ENCODE measurements at places on chromosomes 16 and 17.

DNA sequence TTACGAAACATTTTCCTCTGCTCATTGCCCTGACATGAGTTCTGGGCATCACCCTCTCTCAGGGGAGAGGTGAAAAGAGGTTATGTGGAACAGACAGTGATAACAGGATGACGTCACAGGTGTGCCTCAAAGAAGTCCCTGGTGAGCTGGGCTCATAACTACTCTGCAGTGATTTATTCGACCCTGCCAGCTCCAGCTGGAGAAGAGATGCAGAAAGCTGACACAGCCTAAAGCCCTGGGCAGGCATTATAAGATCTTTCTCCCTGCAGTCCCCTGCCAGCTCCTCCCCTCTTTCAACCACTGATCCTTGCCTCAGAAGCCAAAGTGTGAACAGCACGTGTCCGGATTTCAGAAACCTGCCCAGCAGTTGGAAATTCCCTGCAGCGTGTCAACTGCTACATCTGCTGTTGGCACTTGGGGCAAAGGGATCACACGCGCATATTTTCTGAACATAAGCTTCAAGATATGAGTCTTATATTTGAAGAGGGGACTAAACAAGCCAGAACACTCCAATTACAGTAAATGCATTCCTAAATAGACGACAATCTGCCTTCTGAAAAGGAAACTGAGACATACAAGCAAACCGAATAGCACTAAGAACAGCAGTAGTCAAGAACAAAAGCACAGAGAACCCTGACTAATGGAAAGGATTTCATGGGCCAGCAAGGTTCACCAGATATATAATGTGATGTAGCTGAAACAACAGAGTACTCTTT lies 80.5 kb downstream of the SMG6 start:
- no peak for DNase-seq

DNA sequence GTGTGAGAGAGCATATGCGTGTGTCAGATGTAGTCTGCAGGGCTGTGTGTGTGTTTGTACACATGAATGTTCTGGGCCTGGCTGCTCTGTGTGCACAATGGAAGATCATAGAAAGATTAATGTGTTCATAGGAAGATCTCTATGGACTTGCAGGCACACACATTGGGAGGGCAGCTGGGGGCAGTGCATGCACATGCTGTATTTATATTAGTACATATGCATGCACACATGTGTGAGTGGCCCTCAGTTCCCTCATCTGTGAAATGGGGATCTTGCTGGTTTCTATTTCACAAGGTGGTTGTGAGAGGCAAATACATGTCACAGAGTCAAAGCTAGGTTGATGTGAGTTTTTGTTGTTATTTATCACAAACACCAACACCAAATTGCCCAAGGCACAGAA lies 2.1 kb downstream of the CA7 start:
- no peak for DNase-seq

DNA sequence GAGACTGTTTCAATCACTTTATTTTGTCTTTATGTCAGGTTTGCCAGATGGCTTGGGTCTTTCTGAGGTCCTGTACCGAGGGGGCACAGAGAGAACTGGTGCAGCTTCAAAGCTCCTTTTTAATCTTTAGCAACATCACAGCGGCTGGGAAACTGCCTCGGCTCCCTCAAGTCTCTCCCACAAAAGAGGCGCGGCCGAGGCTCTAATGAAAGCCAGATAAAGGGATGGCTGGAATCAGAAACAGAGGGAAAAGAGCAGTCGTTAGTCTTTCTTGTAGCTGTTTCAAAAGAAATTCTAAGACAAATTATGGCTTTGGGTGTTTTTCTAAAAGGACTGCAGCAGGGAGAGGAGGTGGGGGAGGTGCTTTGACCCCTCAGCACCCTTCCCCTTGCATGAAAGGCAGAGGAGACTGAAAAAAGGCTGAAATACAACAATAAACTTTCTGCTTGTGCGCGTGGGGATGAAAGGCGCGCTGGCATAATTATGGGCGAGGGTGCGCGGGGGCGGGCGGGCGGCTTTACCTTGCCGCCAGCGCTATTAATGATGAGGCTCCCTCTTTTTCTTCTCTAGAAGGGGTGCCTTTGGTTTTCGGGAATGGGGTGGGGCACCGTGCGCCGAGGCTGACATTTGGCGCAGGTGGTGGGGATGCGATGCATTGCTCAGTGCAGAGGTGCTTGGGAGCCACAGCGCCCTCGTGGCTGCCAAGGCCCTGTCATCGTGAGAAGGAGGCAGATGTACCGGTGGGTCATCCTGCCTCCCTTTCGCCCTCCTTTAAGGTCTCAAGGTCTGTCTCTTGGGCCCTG lies 22.3 kb upstream of the BRD7 start:
- DNase-seq = no peak

GRCh38 chr17:70569128-70569527 lies 399.8 kb downstream of the KCNJ2 start:
- no peak for DNase-seq

GRCh38 chr16:7921345-7921744 lies 588.7 kb downstream of the RBFOX1 start:
- no peak for DNase-seq

DNA sequence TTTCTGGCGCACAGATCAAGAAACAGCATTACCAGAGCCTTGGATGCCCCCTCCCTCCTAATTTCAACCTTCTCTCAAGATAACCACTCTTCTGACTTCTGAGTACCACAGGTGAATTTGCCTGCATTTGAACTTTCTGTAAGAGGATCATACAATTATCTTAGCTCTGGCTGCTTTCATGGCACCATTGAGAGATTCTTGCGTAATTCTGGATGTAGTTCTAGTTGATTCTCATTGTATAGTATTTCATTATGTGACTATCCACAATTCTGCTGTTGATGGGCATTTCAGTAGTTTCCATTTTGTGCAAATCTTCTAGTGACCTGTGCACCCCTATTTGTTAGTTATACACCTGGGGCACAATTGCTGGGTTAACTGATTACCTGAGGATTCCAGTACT lies 7.5 kb downstream of the CDH3 start:
- no peak for DNase-seq

GRCh38 chr16:72470541-72470940 lies 298.6 kb upstream of the PMFBP1 start:
- no peak for DNase-seq

DNA sequence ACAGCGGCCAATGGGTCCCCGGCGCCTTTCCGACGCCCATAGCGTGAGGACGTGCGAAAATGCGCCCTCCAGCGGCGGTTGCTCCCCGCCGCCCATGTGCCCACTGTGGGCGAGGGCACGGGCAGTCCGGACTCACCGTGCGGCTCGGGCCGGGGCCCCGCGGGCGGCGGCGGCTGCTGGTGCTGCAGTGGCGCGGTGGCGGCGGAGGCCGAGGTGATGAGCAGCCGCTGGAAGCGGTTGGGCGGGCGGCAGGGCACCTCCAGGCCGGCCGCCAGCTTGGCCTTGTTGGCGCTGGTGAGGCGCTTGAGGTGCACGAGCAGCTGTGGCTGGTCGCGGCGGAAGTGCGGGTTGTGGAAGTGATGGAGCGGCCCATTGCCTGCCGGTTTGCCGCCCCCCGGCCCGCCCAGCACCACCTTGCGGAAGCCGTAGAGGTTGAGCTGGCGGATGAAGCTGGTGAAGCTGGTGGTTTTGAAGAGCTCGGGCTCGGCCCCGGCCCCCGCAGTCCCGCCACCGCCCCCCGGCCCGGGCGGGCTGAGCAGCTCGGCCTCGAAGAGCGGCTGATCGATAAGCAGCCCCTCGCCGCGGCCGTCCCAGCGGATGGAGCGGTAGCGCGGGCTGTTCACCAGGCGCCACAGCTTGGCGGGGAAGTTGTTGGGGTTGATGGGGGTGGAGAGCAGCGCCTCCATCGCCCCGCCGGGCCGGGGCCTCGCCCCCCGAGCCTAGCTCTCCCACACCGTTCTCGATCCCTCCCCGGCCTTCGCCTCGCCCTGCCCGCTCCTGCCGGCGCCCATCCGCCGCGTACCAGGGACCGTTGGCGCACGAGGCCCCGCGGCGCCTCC lies at the start of gene HSF5:
HSF5 (minus strand) TSS at position 820 of the 839 bp plus-strand sequence; CDS start at position 686, 134 bp downstream.
- DNase-seq = peak; percentile 37

GRCh38 chr16:72921620-72922019 lies 126.3 kb downstream of the ZFHX3 start:
- DNase-seq = no peak

- DNase-seq = no peak
Measured at GRCh38 chr17:58755269-58755576, 431 bp upstream of the PPM1E start.

DNA sequence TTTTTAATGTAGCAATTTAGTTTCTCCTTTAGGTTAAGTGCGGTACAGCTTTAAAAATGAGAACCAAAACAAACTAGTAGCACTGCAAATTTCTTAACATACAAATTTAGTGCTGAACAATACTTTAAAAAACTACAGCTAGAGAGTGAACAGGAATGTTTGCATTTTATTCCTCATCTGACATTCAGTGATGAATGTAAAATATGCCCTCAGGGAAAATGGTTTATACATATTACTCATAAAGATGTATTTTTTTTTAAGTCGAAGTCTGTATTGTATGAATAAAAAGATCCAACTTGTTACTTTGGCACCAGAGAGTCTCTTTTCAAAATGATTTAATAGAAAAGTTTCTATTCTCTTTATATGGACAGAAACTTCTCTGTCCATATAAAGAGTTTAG lies 96.8 kb downstream of the BRIP1 start:
- no peak for DNase-seq

- DNase-seq = no peak
Measured at GRCh38 chr17:66542129-66542966, 239.9 kb downstream of the PRKCA start.

DNA sequence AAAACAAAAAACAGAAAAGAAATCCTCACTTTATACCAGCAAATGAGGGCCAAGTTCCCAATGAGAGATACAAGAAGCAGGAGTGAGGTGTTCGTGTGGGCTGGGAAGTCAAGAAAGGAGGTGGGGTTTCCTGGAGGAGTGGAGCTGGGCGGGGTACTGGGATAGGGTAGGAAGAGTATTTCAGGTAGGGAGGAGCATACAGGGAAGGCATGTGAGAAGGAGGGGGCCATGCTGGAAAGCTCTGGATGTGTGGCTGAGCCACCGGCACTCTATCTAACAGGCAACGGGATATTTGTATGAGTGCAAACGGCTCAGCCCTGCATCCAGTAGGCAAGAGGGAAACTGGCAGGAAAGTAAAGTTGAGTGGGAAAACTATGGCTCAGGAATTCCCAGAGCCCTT lies 4.2 kb downstream of the OR3A2 start:
- no peak for DNase-seq

GRCh38 chr17:76000016-76000754 lies 470 bp upstream of the CDK3 start:
- peak; percentile 51 for DNase-seq

GRCh38 chr17:27912964-27913363 lies 19.8 kb upstream of the LYRM9 start:
- no peak for DNase-seq

DNA sequence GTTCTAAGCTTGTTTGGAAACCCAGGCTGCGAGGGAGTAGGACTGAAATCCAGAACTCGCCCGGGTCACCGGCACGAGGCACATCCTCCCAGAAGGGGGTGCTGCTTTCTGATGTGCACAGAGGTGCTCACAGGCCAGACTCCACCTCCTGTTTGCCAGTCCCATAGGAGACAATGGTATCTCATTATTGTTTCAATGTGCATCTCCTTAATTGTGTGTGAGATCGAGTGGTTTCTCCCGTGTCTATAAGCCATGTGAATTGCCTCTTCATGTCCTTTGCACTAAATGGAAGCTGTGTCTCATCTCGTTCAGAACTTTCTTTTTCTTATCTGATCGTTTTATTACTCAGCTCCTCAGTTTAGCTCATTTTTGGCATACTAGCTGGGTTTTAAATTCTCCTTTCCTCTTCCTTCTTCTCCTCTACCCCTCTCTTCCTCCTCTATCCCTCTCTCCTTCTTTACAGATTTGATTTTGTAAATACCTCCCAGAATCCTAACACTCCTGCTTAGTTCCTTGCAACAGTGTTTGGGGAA lies 32.1 kb upstream of the PRKCB start:
- DNase-seq = peak; percentile 63

GRCh38 chr16:6048017-6048416 lies 950.4 kb upstream of the EEF2KMT start:
- no peak for DNase-seq

GRCh38 chr16:2983706-2984136 lies 3.5 kb upstream of the PKMYT1 start:
- peak; percentile 76 for DNase-seq

DNA sequence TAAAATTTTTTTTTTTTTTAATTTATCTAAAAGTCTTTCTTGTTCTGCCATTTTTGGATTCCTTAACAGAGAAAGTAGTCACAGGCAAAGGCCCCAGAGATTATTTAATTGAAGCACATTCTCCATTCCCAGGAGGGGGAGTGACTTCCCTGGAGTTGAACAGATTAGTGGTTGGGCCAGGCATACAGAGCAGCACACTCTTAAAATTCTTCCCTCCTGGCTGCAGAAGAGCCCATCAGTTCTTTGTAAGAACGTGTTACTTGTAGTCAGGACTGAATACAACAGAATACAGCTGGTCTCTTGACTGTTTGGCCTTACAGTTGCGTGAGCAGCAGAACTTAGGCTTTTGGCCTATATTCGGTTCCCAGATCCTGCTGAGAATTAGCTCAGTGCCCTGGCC lies 1.8 kb downstream of the ALKBH5 start:
- no peak for DNase-seq

- no peak for DNase-seq
Measured at GRCh38 chr16:84234321-84235241, 5.2 kb downstream of the KCNG4 start.

DNA sequence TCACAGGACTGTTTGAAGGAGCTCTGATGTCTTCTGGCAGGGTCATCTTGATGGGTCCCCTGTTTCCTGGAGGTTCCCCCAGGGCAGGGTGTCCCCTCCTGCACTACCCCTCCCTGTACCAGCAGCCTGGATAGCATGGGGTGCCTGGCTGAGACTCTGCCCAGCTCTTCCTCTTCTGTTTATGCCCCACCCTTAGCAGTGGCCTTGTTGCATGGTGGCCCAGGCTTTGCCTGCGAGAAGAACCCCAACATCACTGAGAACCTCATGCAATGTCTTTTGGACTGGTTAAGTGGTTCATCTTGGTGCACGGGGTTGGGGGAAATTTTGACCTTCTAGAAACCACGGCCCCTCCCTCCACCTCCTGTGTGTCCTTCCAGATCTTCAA lies 121.8 kb downstream of the IRX3 start:
- no peak for DNase-seq

GRCh38 chr17:76772842-76773525 lies 35.1 kb downstream of the MFSD11 start:
- DNase-seq = peak; percentile 70

- peak; percentile 78 for DNase-seq
Measured at GRCh38 chr17:31494259-31495021, 103.0 kb downstream of the RAB11FIP4 start.

- DNase-seq = peak; percentile 96
Measured at GRCh38 chr16:75317101-75317522, 65.7 kb upstream of the BCAR1 start.

DNA sequence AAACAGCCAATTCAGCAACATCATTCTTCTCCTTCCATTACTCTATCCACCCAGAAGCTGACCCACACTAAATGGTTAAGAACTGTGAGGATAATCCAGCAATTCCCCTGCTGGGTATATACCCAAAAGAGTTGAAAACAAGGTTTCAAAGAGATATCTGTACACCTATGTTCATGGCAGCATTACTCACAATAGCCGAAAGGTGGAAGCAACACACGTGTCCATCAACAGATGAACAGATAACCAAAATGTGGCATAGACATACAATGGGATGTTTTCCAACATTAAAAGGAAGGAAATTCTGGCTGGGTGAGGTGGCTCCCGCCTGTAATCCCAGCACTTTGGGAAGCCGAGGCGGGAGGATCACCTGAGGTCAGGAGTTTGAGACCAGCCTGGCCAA lies 19.9 kb downstream of the MIS12 start:
- DNase-seq = no peak

Data from inflammatory macrophage treated with lipopolysaccharide for 4 hours (primary cell).